ENCODE measurements at places on chromosomes 1 and 21.

- no peak for DNase-seq
Measured at GRCh38 chr1:78003070-78003746, 1.5 kb upstream of the DNAJB4 start.

GRCh38 chr1:111193712-111194480 is 6.5 kb downstream of the DENND2D start:
- DNase-seq, result no peak

DNA sequence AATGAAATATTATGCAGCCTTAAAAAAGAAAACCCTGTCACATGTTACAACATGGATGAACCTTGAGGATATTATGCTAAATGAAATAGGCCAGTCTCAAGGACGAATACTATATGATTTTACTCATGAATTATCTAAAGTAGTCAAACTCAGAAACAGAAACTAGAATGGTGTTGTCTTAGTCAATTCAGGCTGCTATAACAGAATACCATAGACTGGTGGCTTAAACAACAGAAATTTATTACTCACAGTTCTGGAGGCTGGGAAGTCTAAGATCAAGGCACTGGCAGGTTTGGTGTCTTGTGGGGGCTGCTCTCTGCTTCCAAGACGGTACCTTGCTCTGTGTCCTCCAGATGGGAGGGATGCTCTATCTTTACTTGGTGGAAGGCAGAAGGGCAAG is 113.8 kb upstream of the DNAH14 start:
- DNase-seq, result no peak

DNA sequence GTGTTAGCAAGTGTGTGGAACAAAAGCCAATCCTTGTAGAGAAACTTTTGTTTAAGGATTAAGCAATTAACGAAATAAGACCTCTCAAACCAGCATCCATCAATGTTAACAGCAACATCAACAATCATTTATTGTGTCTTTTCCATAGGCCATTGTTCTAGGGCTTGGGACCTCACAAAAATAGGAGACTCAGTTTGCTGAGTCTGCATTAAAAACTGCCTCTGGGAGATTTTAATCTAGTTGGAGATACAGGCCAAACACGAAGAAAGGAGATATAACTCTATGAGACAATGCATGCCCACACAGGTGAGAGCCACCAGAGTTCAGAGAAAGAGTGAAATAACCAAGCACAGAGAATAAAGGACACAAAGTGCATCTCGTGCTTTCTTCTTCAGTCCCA is 14.4 kb upstream of the SELP start:
- no peak for DNase-seq

- no peak for DNase-seq
Measured at GRCh38 chr1:216223486-216223885, 199.8 kb downstream of the USH2A start.

- no peak for DNase-seq
Measured at GRCh38 chr1:220139966-220140365, 46.0 kb downstream of the IARS2 start.

- no peak for DNase-seq
Measured at GRCh38 chr1:52531249-52531872, 21.5 kb downstream of the TUT4 start.

GRCh38 chr1:110038271-110038670 is 3.8 kb downstream of the STRIP1 start:
- DNase-seq, result no peak

Measured in activated CD4-positive, CD25-positive, alpha-beta regulatory T cell (primary cell).